ENCODE measurements at places on chromosomes 11 and 22. TPM values are rescaled to one million over a fixed set of nuclear protein-coding genes. Genes with fewer than 3 reads are reported as not detected.

GRCh38 chr22:23576681-23577080 lies 3.4 kb downstream of the IGLL1 start:
- no peak for DNase-seq

GRCh38 chr22:44848791-44849420 lies 96.5 kb downstream of the ARHGAP8 start:
- no peak for DNase-seq

DNA sequence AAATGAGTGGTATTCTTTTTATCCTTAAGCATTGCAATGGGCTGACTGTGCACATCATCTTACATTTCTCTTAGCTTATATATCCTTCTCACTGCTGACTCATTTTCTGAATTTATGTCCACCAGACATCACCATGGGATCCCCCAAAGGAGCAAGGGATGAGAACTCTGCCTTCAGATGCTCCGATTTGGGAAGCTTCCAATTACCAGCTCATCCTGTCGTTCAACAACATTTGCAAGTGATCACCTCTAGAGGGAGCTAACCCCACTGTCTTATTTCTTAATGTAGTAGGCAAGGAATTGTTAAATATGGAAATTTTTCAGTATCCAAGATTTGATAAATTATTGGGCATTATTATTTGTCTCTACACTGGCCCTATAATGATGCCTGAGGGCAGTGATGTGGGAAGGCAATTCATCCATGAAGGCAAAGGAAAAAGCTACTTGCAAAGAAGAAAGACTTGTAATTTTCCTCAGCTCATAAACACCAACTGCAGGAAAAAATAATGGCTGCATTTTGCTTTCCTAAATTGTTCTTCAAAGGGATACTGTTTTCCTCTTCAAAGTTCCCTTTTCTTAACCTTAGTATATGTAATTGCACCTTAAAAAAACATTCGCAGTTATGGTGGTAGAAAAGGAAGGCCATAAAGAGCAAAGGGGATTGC lies 102.4 kb upstream of the FSHB start:
- DNase-seq, result peak; percentile 22

AGBL2 gene
- total RNA-seq, result 5.6 TPM

LYVE1 gene
- not detected for total RNA-seq

CNIH2 gene
- total RNA-seq, result 3.6 TPM

- DNase-seq, result no peak
Measured at GRCh38 chr22:17633998-17634323, 4.6 kb upstream of the BCL2L13 start.

GRCh38 chr11:20055312-20055711 lies 105.0 kb downstream of the DBX1 start:
- DNase-seq, result no peak

SCN4B gene
- total RNA-seq, result 0.05 TPM

GRCh38 chr11:88277349-88277915 lies 60.1 kb downstream of the CTSC start:
- no peak for DNase-seq

DNA sequence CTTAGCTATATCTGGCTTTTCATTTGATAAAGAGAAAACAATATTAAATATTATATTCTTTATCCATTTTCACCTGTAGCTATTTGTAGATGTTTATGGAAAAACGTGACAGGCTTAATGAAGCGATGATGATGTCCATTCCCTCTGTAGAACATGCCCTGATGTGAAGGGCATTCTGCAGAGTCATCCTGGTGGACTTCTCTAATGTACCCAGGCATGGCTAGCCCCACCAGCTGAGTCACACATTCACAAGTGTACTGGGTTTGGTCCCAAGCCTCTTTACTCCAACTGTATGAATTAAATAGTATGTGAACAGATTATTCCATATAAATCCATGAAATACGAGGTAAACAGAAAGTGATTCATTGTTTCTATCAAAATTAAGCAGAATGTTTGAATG lies 139.3 kb downstream of the CADM1 start:
- DNase-seq, result no peak

MRGPRE gene
- total RNA-seq, result not detected

CD3G gene
- total RNA-seq, result 227 TPM

DNA sequence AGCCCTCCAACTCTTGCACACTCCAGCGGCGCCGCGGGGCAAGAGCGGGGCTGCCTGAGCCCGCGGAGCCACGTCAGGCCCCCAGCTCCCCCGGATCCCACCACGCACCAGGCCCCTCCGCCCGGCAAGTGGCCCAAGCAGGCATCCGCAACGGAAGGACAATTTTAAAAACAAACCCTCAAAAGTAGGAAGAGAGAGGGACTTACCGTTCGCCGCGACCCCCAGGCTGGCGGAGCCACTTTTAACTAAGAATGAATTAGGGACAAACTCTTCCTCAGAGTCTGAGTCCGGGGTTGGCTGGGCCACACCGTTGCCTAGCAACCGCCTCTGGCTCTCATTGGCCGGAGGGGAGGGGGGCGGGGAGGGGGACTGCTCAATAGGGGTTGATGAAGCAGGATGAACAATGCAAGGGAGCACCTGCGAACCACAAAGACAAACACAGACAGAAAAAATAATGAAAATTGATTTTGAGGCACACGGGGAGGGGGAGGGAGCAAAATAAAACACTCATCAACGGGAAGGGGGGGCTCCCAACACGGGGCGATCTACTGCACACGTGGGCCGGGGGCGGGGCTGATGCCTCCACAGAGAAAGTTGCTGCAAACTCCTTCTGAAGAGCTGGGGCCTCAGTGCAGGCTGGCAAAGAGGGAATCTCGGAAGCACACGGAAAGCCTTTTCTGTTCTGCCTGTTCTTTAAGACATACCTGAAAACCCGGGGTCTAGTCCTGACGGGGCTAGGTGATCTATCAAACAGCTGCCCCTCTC lies 387.5 kb upstream of the NARS2 start:
- no peak for DNase-seq

OR51A2 gene
- total RNA-seq, result not detected

PLA2G3 gene
- total RNA-seq, result not detected

- no peak for DNase-seq
Measured at GRCh38 chr11:10349806-10350205, 44.9 kb downstream of the ADM start.

DNA sequence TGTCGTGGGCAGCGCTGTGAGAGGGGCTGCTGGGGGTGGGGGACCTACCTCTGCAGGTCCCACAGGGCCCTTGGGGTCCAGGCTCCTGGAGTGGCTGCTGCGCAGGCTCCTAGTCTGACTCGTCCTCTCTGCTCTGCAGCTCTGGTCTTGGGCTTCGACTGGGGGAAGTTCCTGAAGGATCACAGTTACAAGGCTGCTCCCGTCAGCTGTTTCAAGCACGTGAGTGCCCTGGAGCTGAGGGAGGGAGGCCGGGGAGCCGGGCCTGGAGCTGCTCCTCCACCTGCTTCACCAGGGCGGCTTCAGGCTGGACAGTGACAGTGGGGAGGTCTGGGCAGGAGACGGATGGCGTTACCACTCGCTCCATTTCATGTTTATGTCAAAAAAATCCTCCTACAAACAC lies 11.9 kb downstream of the L3MBTL2 start:
- DNase-seq, result no peak

DNA sequence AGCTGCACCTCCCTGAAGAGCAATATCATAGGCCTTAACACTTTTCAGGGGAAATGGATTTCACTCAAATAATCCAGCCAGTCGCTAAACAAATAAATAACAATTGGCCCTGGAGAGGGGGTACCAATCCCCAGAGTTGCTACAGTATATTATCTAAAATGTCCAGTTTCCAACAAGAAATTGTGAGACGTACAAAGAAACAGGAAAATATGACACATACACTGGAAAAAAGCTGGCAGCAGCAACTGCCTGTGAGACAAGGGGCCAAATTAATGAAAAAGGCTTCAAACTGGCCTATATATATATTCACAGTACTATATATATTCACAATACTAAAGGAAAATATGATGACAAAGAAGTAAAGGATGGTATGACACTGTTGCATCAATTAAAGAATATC lies 4.0 kb downstream of the NF2 start:
- DNase-seq, result no peak

DNA sequence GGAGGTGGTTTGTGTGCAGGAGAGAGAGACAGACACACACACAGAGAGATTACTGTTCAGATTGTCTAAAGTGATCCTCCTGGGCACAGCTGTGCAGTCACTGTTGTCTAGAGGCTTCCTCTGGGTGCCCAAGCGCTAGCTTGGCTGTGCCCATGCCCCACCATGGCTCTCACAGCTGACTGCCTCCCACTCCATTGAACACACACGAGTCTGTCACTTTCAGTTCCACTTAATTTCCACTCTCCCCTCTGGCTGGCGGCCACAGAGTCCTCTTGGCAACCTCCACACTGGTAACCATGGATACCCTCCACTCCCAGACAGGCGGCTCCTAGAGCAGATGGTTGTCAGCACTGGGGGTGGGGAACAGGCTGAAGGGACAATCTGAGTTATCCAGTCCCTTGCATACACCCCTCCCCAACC lies 29.1 kb downstream of the MAP6 start:
- DNase-seq, result no peak

- no peak for DNase-seq
Measured at GRCh38 chr22:39432361-39432811, 24.4 kb upstream of the MGAT3 start.

- DNase-seq, result peak; percentile 8
Measured at GRCh38 chr11:134544095-134544815, 132.2 kb upstream of the B3GAT1 start.

TTC36 gene
- 0.37 TPM for total RNA-seq

GRCh38 chr11:61851113-61851899 lies 23.2 kb downstream of the FADS2 start:
- DNase-seq, result no peak

DNA sequence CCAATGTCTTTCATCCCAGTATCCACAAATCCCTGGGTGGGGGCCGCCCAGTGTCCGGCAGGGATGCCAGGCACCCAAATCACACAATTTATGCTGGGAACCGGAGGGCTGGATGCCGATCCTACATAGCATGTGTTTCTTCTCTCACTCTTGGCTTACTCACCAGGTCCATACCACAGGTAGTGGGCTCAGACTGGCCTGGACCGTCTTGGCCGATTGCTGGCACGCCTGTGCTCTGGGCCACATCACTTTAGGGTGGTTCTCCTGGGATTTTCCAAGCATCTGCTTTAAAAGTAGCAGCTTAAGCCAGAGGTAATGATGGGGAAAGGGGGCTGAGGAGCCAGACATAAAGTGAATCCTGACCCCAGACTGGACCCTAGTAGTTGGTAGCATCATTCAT lies 22.6 kb upstream of the ALDH3B2 start:
- DNase-seq, result no peak

HEPN1 gene
- not detected for total RNA-seq

TBCEL gene
- total RNA-seq, result 10.6 TPM

ARHGAP20 gene
- 0.08 TPM for total RNA-seq

DNA sequence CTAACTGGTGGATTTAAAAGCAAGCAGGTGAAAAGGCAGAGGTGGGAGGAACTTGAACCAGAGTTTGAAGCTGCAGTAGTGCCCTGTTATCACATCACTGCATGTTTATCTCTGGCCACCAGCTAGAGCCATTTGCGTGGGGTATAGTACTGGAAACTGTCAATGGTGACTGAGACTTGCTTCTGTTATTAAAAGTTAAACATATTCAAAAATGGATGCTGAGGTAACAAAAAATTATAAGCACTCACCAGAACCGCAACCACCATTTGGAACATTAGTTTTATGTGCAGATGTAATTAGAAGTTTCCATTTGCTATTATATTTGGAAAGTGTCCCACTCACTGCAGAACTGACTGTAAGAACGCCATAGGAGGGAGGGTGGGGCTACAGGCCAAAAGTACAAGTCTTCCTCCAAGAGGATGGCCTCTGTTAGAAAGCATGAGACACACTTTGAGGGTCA lies 1.2 kb upstream of the CD59 start:
- DNase-seq, result no peak

GLYATL1 gene
- not detected for total RNA-seq

DNA sequence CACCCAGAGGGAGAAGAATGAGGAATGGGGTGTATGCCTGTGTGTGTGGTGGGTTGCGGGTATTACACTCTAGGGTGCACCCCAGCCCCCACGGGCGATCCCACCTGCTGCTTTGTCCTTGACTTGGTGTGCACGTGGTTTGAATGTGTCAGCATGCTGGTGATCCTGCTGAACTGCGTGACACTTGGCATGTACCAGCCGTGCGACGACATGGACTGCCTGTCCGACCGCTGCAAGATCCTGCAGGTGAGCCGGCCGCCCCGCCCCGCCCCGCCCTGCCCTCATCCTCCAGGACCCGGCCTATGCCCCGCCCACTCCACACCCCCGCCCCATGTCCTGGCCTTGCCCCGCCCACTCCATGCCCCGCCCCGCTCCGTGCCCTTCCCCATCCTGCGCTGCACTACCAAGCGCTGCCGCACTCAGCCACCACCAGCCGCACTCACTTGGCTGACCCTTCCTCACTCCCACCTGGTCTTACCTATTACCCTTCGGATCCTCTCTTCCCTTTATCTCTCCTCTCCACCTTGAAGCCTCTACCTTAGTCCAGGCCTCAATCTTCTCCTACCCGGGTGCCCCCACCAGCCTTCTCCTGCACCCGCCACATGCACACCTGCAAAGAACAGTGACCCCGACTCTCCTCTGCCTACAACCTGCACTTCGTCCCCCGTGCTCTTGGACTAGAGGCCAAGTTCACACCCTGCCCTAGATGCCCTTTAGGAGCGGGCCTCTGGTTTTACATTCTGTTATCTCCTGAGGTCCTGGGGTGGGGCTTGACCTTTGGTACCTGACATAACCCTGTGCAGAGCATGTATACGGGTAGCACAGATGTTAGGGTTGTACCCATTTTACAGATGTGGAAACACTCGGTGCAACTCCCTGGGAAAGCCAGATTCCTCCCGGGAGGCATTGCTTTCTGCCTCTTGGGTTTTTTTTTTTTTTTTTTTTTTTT lies 27.7 kb downstream of the CACNA1I start:
- peak; percentile 76 for DNase-seq

DNA sequence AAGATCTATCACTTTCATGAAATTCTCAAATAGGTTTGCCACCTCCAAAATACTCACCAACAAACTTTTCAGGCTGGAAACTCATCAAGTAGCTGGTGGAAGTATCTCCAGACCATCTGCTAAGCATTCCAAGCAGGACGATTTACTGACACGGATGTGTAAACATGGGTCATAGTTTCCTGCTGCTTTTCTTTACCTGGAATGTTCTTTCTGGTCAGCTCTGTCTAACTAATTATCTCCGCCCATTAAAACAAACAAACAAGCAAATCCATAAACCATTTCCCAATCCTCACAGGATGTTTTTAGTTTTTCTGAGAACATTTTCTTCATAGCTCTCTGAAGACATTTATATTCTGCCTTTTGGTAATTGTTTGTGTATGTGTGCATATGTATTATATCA lies 397.0 kb downstream of the METTL15 start:
- DNase-seq, result no peak

ANGPTL5 gene
- total RNA-seq, result not detected

- no peak for DNase-seq
Measured at GRCh38 chr11:68596231-68596630, 88.1 kb upstream of the GAL start.

GRCh38 chr11:134727204-134727603 lies 315.2 kb upstream of the B3GAT1 start:
- no peak for DNase-seq

MRGPRF gene
- total RNA-seq, result not detected
